PC-9 (cell line): ENCODE measurements at places on chromosomes 4 and X. TPM values are rescaled to one million over a fixed set of nuclear protein-coding genes. Genes with fewer than 3 reads are reported as not detected.

Gene NKX3-2
- not detected in 2 replicates for total RNA-seq

Gene CFI
- 1.6 and 2.2 TPM in 2 replicates for total RNA-seq

Gene C4orf36
- total RNA-seq, result 2.0 TPM in 1 of 2 replicates, not detected in the other

Gene LARP7
- total RNA-seq, result 35.8 and 47.8 TPM in 2 replicates

Gene PPP1R3F
- total RNA-seq, result 3.6 and 5.2 TPM in 2 replicates

Gene TNMD
- not detected in 2 replicates for total RNA-seq

Gene P2RY8
- not detected in 2 replicates for total RNA-seq

Gene SPIN2A
- total RNA-seq, result 2.4 and 2.5 TPM in 2 replicates

Gene DNAAF6
- not detected in 2 replicates for total RNA-seq

DNA sequence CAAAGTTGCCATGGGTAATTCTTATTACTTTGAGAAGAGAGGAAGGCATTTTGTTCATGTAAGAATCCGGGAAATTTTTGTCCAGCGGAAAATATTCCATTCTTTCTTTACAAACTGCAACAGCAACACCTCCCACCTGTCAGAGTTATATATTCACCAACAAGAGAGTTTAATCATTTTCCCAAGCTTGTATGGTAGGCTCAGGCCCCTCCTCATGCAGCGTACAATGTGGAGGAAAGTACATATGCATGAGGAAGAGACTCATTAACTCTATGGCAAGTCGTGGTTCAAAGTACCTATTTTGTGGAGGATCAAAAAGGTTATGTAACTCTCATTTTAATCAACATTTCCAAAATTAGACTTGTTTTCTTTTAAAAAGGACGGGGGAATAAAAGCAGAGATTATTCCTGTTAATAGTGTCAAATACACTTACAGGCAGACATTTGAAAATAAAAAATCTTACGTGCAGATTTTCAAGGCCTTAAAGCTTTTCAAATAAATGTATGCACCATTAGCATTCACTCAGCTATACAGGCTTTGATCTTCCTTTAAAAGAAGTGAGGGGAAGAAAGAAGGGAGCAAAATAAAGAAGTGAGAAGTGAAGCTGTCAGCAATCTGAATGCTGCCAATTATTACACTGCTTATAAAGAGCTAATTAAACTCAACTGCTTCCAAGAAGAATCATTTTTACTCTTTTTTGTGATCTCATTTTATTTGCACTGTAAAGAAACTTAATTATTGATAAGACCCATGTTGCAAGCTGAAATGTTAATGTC, 204.8 kb downstream of the FAT4 start:
- no peaks in the 10 kb centered on the region for H3K27me3 ChIP-seq
- no peaks in the 10 kb centered on the region for H3K36me3 ChIP-seq
- H3K27ac ChIP-seq, result no peak overlapping the region
- H3K4me1 ChIP-seq, result no peaks in the 10 kb centered on the region
- no peak overlapping the region for H3K4me3 ChIP-seq
- DNase-seq, result no peak

GRCh38 chr4:3246458-3247398, 2.2 kb upstream of the MSANTD1 start:
- H3K4me1 ChIP-seq, result no peaks in the 10 kb centered on the region
- H3K4me3 ChIP-seq, result no peak overlapping the region
- no peaks in the 10 kb centered on the region for H3K36me3 ChIP-seq
- H3K27me3 ChIP-seq, result no peaks in the 10 kb centered on the region

- no peaks in the 10 kb centered on the region for H3K4me1 ChIP-seq
- no peaks in the 10 kb centered on the region for H3K27me3 ChIP-seq
- no peaks in the 10 kb centered on the region for H3K36me3 ChIP-seq
- no peak for DNase-seq
Observed at GRCh38 chrX:94424456-94424855, 750.5 kb downstream of the FAM133A start.

- no peaks in the 10 kb centered on the region for H3K4me1 ChIP-seq
- no peaks in the 10 kb centered on the region for H3K36me3 ChIP-seq
- H3K4me3 ChIP-seq, result no peak overlapping the region
- H3K27me3 ChIP-seq, result no peaks in the 10 kb centered on the region
Observed at GRCh38 chrX:103413705-103414387, 37.5 kb downstream of the BEX3 start.

GRCh38 chrX:9308426-9308825, 156.4 kb upstream of the TBL1X start:
- DNase-seq, result no peak
- H3K27ac ChIP-seq, result no peak overlapping the region
- H3K4me3 ChIP-seq, result no peak overlapping the region
- no peaks in the 10 kb centered on the region for H3K27me3 ChIP-seq
- H3K36me3 ChIP-seq, result no peaks in the 10 kb centered on the region
- peaks cover 4% of the 10 kb centered on the region; the same call in 1 of the 2 replicates for H3K4me1 ChIP-seq

DNA sequence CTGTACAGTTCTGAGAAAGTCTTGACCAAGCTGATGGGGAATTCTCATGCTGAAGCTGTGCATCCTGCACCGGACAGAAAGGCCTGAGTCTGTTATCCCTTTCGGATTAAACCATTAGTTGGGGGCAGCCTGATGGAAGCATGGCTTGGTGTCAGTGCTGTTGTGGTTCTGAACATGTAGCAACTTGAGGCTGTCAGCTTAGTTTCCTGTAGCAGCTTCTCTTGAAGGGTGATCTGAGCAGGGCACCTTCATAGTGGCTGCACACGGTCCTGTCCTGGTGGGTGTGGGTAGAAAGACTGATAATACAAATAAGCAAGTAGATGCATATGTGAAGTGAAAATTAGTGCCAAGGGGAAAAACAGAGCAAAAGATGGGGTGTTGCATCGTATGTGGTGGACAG, 11.7 kb downstream of the KIAA0232 start:
- H3K4me3 ChIP-seq, result no peak overlapping the region
- peaks cover 3% of the 10 kb centered on the region; the same call in 1 of the 2 replicates for H3K36me3 ChIP-seq
- H3K27ac ChIP-seq, result no peak overlapping the region
- no peaks in the 10 kb centered on the region for H3K27me3 ChIP-seq
- no peak for DNase-seq

DNA sequence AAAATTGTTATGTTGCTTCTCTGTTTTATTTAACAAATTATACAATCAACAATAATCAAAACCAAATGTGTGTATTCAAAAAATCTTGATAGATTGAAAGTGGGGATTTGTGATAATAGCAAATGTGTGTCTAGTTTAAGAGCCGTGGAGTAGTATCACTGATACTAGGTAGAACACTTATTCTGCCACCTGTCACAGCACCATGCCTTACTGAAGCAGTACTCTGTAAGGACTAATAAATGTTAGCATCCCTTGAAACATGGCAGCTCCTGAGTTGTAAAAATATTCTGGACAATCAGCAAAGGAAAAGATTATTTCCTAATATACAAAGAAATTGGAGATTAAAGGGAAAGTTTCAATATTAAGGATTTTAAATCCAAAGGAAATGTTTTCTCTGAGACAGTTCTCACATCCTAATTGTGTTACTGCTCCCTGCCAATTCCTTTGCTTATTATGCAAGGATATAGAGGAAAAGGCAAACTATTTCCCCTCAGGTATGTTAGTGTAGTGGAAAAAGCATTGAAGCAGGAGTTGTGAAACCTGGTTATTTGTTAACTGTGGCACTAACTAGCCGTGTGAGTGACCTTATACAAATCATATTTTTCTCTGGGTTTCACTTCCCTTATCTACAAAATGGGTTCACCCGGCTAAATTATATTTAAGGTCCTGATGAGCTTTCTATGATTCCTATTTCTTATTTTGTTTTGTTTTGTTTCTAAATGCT, 303.1 kb downstream of the ARHGAP24 start:
- peaks cover 11% of the 10 kb centered on the region; the same call in 1 of the 2 replicates for H3K4me1 ChIP-seq
- no peaks in the 10 kb centered on the region for H3K27me3 ChIP-seq

DNA sequence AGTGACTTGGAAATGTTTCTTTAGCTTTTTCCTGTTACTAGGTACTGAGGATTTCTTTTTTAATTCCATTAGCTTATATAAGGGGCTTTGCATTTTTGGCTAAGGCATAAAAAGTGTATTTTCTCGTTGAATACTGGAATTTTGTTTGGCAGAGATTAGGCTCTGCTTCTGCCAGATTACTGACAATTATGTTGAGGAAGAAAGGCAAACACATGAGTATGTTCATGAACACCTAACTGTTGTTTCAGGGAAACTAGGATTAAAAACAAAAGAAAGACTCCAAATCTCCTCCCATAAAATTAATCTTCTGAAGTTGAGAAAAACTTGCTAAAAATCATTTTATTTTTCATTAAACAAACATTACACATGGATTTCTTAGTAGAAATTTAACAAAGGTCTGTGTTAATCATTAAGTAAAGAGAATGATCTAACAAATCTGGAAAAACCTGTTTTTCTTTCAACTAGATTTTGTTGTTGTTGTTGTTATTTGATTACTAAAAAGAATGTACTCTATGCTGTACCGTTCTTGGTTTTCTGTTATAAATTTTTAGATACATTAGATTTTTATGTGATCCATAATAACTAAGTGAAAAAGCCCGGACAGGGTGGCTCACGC, 43.3 kb upstream of the STAG2 start:
- H3K27ac ChIP-seq, result peak overlapping the region; percentile 84
- H3K4me1 ChIP-seq, result peaks cover 38% of the 10 kb centered on the region
- H3K36me3 ChIP-seq, result no peaks in the 10 kb centered on the region
- H3K4me3 ChIP-seq, result peak overlapping the region; percentile 29

DNA sequence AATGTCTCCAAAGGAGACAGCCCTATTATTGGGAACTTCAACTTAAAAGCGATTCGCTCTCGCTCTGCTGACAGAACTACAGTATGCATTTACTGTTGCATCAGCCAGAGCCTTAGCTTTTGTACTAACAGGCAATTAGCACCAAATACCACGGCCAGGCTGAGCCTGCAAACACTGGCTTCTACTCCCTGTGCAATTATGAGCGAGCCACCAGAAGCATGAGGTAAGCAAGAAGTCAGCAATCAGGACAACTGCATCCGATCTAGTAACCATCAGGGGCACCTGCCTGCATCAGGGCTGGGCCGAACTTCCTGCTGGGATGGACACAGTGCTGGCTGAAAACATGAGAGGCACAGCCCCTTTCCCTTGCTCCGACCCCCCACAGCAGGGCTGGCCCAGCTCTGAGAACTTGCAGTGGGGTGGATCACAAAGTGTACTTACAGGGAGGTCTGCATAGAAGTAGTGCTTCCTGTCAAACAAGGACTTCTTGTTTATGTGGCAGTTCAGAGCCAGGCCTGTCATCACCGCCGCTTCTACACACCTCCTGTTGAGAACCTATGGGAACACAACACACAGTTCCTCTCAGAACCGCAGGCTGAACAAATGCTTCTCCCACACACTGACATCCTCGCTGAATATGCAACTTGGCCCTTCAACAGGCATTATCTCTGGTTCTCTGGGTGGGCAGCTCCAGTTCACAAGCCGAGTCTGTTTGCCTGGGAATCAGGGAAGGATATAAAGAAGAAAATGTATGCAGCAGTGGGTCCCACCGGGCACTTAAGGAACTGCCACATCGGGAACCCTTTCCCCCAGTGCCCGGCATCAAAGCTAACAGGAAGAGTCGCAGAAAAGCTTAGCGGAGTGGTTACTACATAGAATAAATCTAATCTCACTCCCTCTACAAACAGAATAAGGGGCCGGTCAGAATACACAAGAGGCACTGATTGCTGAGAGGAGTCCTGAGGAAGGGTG, 41.5 kb downstream of the GATB start:
- no peaks in the 10 kb centered on the region for H3K27me3 ChIP-seq
- no peaks in the 10 kb centered on the region for H3K36me3 ChIP-seq
- no peak for DNase-seq
- H3K4me1 ChIP-seq, result no peaks in the 10 kb centered on the region
- H3K4me3 ChIP-seq, result no peak overlapping the region

GRCh38 chrX:140799216-140799615, 89.7 kb downstream of the LINC00632 start:
- H3K4me3 ChIP-seq, result no peak overlapping the region
- H3K27me3 ChIP-seq, result no peaks in the 10 kb centered on the region
- DNase-seq, result no peak
- no peak overlapping the region for H3K27ac ChIP-seq
- H3K4me1 ChIP-seq, result no peaks in the 10 kb centered on the region

DNA sequence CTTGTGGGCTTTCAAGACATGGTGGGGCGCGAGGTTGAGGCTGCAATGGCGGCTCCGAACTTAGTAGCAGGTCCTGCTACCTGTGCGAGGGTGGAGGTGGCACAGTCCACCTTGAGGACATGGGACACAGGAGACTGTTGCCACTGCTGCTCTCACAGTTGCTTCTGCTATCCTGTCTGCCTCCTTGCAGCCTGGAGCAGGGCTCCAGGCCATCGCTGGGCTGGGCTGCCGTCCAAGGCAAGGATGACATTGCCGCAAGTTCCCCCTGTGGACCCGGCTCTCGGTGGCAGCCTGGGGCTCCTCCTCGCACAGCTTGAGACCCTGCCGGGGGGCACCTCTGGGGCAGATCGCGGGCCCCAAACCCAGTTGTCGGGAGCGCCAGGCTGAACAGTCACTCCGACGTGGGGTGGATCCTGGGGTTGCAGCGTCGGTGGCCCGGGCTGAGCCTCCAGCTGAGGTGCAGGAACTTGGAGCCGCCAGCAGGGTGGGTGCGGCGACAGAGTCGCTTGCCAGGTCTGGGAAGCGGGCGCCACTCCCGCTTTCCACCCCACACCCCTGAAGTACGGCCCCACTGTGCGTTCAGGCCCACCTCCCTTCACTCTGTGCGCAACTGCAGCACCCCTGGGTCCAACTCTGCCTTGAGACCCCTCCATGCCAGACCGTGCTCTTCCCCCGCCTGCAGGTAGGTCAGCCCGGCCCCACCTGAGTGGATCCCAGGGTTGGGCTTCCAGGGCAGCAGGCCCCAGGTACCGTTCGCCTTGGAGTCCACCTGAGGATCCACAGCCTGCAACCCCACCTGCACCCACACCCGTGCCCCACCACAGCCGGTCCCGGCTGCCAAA, 192.7 kb upstream of the NUDT6 start:
- peaks cover 9% of the 10 kb centered on the region for H3K4me1 ChIP-seq
- no peaks in the 10 kb centered on the region for H3K27me3 ChIP-seq
- no peaks in the 10 kb centered on the region for H3K36me3 ChIP-seq
- DNase-seq, result no peak
- H3K4me3 ChIP-seq, result no peak overlapping the region

- H3K4me1 ChIP-seq, result no peaks in the 10 kb centered on the region
- H3K27me3 ChIP-seq, result no peaks in the 10 kb centered on the region
- H3K36me3 ChIP-seq, result no peaks in the 10 kb centered on the region
- no peak overlapping the region for H3K4me3 ChIP-seq
Observed at GRCh38 chr4:168269896-168270295, 48.7 kb downstream of the DDX60 start.

DNA sequence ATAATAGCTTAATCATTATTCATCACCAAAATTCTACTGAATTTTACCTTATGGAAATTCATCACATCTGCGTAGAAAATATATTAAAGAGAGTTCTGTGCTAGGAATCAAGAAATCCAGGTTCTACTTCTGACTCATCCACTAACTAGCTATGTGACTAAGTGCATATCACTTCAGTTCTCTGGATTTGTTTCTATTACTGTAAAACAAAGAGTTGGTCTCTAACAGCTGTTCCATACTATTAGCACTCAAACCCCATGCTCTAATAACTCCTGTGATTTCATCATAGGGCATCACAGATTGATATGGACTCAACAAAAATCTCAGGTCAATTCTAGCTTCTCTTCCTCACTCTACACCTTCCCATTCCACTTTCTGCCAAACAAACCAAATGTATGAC, 572.0 kb downstream of the INPP4B start:
- H3K27me3 ChIP-seq, result no peaks in the 10 kb centered on the region
- peaks cover 18% of the 10 kb centered on the region for H3K4me1 ChIP-seq
- peak overlapping the region; percentile 47 for H3K27ac ChIP-seq
- no peak overlapping the region for H3K4me3 ChIP-seq
- no peak for DNase-seq
